Stimulated activated CD8-positive, alpha-beta memory T cell treated with anti-CD3 and anti-CD28 coated beads, Interleukin-4, amount 100 ng/mL, for 1 hour (primary cell): ENCODE measurements at places on chromosomes 7 and 10.

DNA sequence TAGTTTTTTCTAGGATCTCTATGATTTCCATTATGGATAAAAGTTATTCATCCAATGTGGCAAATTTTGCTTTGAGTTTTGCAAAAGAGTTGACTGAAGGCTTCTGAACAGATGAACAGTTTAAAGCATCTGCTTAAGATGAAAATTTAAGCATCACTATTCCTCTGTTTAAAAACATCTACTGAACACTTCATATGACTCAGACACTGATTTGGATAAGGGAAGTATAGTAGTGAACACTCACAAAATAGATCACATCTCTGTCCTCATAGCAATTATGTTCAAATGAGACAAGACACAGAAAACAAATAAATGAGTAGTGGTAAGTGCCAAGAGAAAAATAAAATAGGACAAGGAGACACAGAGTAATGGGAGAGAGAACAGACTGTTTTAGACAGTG lies 157.3 kb downstream of the MBL2 start:
- no peak for DNase-seq

GRCh38 chr10:112949875-112950507 lies at the start of gene TCF7L2:
TCF7L2 (plus strand) TSS chr10:112950247; CDS start chr10:112950757, 510 bp downstream.
- peak; percentile 28 for DNase-seq

DNA sequence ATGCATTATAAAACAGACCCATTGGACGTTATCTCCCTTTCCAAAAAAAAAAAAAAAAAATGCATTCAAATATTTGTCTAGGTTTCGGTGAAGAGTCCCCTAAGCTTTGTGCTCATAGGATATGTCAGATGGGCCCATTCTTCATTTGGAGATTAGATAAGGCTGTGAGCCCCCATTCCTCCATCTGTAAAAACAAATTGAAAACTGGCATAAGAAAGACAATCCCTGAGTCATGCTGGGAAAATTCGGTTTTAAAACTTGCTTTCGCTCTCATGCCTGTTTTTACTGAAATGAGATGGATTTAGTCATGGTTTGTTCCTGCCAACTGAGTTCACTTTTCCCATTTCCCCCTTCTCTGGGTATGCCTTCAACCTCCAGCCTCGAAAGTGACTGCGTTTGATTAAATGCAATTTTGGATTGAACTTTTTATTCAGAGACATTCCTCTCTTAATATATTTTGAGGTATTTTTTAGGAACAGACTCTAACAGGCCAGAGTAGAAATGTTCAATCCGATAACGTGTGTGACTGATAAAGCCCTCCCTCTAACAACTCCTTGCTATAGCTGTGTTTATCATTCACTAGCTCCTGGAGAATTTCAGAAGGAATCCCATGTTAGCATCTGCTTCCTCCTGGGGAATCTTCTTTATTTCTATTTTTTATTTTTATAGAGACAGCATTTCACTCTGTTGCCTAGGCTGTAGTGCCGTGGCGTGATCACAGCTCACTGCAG lies 190.9 kb upstream of the LYZL2 start:
- no peak for DNase-seq

DNA sequence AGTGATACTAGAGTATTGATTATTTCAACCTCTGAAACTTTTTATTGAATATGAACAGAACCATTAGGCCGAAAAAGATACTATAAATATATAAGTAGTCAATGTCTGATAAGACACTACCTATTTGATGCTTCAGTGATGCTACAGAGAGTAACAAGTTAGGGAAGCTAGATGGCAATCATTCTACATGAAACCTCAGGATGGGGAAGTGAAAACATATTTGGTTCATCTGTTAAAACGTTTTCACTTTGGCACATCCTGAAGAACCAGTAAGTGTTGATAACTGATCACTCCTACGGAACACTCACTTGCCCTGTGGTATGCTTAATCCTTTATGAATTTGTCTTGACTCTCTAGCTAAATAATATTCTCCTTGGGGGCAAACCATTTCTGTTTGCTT lies 1064.9 kb downstream of the NXPH1 start:
- no peak for DNase-seq

GRCh38 chr10:70657041-70657440 lies 15.3 kb upstream of the ADAMTS14 start:
- no peak for DNase-seq
